Stimulated activated CD4-positive, alpha-beta T cell treated with anti-CD3 and anti-CD28 coated beads, Interleukin-4, amount 100 ng/mL, for 4 hours (primary cell): ENCODE measurements at places on chromosomes 12 and 14.

GRCh38 chr14:77457115-77457521, 283 bp downstream of the VIPAS39 start:
- DNase-seq, result peak; percentile 1

GRCh38 chr14:55333711-55334485, 62.7 kb downstream of the FBXO34 start:
- DNase-seq, result no peak

DNA sequence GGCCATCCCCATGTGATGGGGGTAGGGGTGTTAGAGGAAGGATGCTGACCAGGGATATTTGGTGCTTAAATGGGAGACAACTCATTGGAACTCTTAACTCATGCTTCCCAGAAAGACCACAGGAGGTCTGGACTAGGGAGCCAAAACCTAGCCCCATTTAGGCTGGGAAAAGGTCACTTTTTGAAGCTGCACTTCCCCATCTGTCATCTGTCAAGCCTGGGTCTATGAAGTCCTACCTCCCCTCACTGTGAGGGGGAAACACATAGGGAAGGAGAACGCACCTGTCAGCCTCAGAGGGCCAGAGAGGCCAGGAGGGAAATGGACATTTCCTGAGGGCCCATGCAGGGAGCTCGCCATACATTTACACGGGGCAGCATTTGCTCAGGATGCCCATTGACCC, 321.0 kb downstream of the BCL11B start:
- DNase-seq, result no peak

DNA sequence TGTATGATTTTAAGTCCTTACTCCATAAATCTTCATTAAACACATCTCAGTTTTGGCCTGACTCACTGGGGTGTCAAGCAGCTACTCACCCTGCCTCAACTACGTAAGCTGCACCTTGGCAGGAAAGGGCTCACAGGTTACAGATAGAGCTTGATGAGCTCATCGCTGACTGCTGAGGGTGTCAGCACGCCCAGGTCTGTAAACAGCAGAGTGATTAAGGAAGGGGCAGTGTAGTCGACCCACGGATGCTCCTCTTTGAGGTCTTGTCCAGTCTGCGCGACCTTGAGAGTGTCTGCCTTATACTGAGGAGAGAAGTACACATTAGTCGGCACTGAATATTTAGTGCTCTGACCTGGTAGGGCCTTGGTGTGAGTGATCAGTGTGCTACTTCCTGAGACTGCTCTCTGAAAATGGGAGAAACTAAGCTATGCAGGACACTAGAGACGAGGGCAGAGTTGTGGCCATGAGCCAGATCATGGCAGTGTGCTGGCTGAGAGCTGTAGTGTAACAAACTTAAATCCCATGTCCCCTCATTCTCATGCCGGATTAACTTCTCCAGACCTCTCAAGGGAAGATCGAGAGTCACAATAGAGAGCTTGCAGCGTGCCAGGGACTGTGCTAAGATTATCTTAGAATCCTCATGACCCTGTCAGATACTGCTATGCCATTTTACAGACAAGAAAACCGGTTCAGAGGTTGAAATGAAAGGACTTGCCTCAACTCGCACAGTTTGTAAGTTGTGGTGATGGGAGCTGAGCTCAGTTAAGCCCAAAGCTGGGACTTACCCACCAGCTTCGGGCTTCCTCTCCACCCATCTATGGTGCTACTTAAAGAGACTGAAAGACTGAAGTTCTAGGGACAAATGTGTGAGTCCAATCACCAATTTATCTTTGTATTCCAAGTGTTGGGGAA, 11.6 kb downstream of the EIF2B1 start:
- DNase-seq, result no peak

DNA sequence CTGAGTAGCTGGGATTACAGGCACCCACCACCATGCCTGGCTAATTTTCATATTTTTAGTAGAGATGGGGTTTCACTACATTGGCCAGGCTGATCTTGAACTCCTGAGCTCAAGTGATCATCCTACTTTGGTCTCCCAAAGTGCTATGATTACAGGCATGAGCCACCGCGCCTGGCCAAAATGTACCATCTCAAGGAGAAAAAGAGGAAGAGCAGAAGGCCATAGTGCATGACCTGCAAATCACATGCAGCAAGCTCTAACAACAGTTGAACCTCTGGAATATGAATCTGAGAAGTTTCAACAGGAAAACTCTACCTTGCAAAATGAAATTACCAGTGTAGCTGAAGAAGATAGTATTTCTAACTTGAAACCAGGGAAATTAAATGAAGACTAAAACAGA, 17.1 kb upstream of the SERPINA1 start:
- DNase-seq, result no peak

- DNase-seq, result no peak
Observed at GRCh38 chr14:100578552-100578951, 8.7 kb downstream of the BEGAIN start.

DNA sequence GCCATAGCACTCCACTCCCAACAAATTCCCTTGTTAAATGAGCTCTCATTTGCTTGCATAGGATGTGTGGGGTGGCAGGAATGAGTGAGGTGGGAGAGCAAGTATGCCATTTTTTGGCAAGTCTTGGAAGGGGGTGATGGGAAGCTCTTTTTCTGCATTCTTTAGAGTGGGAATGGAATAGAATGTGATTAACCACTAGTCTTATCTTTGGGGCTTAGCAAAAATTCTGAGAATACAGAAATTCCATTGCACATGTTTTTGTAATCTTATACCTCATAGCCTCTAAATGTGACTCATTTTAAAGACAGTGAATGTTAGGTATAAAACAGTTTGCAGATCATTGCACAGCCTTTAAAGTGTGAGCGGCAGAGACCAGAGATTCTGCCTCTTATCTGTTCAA, 28.4 kb upstream of the NEDD1 start:
- DNase-seq, result no peak

DNA sequence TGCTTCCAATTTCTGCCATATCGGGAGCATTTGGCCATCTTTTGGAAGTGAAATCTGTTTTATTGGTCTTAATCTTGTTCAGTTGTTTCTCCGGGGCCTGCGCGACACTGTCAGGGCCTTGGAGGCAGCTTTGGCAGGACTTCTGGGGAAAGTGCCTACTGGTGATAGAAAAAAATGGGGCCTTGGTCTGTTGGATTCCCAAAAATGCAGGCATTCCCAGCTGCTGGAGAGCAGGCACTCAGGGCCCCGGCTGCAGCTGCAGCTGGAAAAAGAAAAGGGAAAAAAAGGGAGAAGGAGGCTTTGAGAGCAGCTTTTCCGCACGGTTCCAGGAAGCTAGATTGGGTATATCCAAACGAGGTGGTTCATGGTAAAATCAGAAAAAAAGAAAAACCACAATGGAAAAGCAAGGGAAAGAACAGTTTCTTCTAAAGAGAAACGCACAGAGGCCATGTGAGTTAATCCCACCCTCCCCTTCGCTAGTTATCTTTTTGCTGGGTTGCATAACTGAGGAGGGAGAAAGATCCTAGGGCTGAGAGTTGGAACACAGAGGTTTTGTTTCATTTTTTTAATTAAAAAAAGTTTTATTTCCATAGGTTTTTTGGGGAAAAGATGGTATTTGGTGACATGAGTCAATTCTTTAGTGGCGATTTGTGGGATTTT, 134.7 kb upstream of the RFLNA start:
- no peak for DNase-seq

DNA sequence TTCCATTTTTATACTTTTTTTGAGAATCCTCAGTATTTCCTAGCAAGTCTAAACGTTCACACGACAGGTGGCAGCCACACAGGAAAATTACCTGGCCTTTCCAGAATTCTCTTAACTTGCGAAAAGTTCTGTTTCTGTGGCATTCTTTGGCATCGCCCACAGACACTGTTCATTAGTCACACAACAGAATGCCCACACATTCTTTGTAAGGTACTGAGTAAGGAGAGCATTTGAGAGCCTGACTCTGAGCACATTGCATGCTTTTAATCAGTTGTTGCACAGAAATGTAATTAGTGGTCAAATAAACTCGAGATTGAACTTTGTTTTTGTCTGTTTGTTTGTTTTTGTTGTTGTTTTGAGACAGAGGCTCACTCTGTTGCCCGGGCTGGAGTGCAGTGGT, 52.4 kb downstream of the LMNTD1 start:
- no peak for DNase-seq

- DNase-seq, result no peak
Observed at GRCh38 chr12:16524378-16524777, 81.6 kb downstream of the LMO3 start.

GRCh38 chr14:102594514-102595175, 2.2 kb downstream of the RCOR1 start:
- DNase-seq, result peak; percentile 42

- no peak for DNase-seq
Observed at GRCh38 chr12:26705851-26706250, 127.1 kb downstream of the ITPR2 start.

DNA sequence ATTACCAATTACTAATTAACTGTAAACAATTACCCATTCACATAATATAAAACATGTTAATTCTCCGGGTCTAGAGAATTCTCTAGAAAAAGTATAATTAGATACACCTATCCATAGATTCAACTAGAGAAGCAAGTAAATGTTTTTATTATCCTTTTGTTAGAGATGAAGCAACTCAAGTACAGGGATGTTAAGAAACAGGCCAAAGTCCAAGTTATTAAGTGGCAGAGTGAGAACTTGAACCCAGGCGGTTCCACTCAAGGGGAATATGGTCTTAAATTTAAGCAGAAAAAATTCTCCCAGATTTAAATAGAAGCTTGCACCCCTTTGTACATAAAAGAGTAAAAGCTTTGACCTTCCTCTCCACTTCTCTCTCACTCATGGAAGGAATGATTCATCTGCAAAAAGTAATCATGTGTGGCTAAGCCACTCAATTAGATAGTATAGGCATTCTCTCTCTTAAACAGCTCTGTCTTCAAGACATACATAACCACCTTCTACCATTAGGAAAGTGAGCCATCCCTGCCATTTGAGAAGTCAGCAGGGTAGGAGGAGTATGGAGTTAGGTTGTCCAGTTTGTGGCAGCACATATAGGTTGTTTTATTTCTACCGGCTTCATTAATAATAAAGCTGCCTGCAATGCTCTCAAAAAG, 34.1 kb downstream of the ERGIC2 start:
- DNase-seq, result no peak

- DNase-seq, result no peak
Observed at GRCh38 chr14:81028461-81028860, 73.0 kb downstream of the TSHR start.

DNA sequence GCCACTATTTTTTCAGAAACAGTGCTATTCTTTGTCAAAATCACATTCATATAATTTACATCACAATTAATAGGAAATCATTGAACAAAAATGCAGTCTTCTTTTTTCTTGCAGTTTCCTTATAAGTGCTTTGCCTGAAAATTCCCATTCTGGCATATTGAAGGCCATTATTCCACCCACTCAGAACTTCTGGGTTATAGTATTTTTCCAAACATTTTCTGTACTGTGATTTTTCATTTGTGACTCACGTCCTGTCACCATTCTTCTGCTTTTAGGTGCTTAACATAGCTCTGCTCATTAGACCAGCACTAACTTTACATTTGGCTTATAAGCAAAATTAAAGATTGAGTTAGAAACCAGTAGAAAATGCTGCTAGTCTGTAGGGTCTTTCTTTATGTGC, 241.0 kb upstream of the NPAS3 start:
- no peak for DNase-seq

DNA sequence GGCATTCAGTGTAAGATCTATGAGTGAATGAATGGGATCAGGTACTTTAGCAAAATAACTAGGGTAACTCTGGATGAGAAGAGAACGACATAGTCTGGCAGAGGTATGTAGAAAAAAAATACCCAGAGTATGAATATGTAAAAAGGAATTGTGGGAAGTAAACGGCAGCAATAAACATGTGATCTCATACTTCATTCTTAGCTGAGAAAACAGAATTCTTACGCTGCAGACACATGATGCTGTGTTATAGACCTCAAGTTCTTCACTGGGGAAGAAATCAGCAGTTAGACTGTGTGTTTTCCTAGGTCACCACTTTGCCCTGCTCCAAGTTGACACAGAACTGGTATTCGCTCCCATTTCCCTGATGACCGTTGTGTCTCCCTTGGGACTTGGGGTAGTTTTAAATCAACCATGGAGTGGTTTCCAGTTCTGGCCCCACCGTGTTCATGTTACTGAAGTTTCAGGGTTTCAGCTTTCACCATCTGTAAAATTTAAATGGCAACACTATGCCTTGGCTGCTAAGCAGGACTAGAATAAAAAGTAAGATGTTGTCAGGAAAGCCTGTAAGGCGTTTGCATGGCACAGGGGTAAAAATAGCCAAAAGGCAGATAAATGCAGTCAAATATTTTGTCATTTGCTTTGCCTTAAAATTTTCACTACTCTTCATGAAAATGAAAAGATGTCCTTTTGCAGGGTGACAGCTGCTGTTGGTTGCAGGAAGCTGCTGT, 223.7 kb downstream of the PELI2 start:
- no peak for DNase-seq

DNA sequence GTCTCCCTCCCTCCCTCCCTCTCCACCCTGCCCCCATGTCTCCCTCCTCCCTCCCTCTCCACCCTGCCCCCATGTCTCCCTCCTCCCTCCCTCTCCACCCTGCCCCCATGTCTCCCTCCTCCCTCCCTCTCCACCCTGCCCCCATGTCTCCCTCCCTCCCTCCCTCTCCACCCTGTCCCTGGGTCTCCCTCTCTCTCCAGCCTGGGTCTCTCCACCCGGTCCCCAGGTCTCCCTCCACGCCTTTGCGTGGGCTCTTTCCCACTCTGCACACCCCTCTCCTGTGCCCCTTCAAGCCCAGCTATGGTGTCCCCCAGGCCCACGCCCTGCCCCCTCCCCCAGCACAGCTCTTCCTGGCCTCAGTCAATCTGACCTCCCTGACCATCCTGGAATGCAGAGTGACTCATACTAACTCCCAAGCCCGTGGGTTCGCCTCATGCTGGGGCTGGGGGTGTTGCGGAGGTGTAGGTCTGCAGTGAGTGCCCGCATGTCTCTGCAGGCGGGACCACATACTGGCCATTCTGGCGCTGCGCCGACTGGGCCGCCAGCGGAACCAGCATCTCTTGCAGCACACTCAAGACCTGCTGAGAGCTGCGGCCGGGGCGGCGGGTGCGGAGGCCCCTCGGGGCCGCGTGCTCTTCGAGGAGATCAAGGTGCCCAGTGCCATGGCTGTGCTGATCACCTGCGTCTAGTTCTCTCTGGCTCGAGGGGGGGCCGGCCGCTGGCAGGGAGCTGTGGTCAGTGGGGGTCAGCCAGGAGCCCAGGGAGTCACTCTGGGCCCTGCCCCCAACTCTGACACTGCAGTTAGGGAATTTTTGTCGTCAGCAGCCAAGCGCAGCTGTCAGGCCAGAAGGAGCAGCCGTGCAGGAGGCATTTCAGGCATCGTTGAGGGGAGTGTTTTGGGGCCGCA, 13.5 kb upstream of the TNFAIP2 start:
- DNase-seq, result no peak

DNA sequence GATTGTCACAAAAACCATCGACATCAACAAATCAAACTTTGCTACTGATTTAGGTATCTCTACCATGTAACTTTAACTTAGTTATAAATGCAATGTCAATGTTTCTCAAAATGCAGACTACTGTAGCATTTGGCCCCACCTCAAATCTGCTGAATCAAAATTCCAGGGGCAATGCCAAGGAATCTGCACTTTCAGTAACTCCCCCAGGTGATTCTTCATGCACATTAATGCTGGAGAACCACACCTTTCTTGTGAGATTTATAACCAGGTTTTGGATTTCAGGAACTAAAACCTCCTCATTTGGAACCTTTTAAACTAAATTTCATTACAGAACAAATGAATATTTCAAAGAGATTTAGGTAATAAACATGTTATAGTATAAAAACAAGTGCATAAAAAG, 4.9 kb downstream of the ATP2B1 start:
- no peak for DNase-seq
